HFFc6 (cell line): ENCODE measurements at places on chromosomes 12 and 14.

- no peak for DNase-seq
These were observed 42.7 kb upstream of the ALX1 start for GRCh38 chr12:85237327-85237726.

DNA sequence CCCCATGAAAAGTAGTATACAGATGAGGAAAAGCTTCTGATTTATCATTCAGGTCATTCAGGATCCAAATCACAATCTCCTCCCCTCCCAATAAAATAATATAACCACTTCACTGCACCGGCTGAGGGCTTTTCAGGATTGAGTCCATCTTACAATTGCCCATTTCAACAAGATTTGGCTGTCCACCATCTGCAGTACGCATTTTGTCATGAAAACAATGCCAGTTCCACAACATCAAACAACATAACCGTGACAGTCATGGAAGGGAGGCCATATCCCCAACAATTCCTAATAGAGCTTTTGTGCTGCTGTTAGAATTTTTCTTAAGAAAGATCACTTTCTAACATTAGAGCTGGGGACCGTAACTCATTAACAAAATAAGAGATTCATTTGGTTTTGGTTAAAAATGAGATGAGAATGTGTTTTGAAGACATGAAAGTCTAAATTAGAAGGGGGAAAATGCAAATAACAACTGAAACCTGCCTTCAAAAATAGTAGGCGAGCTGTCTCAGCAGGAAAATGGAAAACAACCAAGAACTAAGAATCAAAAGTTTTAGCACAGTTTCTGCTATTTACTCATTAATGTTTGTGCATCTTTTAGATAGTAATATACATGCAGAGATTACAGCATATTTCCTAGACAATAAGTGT lies 38.3 kb upstream of the TMTC2 start:
- no peak for DNase-seq

GRCh38 chr12:56334490-56334793 lies 642 bp upstream of the PAN2 start:
- DNase-seq: no peak

- no peak for DNase-seq
These were observed 1089.3 kb downstream of the SLC16A7 start for GRCh38 chr12:60684988-60685655.

GRCh38 chr12:65638324-65638723 lies 186.0 kb upstream of the HMGA2 start:
- DNase-seq: no peak

- no peak for DNase-seq
These were observed 416.2 kb downstream of the C12orf50 start for GRCh38 chr12:87612996-87613395.

DNA sequence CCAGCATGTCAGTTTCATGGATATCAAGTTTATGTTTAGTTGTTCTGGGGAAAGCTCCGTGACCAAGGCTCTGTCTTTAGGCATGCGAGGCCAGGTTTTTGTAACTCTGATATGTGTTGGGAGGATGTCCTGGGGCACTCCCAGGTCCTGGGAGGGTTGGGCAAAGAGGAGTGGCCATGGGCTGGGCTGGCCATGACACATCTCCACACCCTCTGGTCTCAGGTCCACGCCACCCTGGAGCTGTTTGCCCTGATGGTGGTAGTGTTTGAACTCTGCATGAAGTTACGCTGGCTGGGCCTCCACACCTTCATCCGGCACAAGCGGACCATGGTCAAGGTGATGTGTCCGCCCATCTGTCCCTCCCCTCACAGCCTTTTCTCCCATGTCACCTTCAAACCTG lies 46.4 kb downstream of the TPCN1 start:
- DNase-seq: no peak

GRCh38 chr12:23944067-23944466 lies 5.4 kb downstream of the SOX5 start:
- DNase-seq: no peak
